ENCODE measurements at places on chromosomes 6 and 20. TPM values are rescaled to one million over a fixed set of nuclear protein-coding genes. Genes with fewer than 3 reads are reported as not detected.

The ZNF451 gene
- 173 TPM for total RNA-seq

The UNC5CL gene
- total RNA-seq: 0.37 TPM

The DYNLT2 gene
- total RNA-seq: 2.4 TPM

GRCh38 chr20:38805958-38806854 is 709 bp downstream of the PPP1R16B start:
- DNase-seq: no peak

DNA sequence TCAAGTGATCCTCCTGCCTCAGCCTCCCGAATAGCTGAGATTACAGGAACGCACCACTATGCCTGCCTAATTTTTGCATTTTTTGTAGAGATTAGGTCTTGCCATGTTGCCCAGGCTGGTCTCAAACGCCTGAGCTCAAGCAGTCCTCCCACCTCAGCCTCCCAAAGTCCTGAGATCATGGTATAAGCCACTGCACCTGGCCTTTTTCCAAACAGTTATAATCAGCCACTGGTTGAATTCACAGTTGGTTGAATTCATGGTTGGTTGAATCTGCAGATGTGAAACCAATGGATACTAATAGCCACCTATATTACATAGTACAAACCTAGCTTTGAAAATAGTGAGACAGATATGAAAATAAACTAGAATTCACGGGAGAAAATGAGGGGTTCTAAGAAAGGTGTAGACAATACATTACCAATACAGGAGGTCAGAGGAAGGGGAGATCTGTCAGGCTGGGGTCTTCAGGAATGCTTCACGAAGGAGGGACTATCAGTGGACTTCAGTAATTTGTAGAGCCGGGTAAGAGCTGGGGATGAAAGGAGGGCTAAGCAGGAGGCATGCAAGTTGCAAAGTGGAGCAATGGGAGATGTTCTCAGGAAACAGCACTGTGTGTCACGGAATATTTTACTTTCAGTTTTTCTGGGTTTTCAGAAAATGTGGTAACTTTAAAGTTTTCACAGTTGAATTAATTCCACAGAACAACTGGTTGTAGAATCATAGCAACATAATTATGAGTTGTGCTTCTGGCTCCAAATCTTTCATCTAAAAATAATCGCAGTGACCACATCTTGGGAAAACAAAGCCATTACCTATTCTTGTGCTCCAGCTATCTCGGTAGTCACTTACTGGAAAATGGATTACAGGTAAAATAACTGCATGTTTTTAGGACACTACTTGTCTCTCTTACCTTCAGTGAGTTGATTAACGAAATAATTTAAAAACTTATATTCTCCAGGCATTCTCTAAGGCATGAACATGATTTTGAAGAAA is 12.9 kb upstream of the CEP85L start:
- DNase-seq: no peak

DNA sequence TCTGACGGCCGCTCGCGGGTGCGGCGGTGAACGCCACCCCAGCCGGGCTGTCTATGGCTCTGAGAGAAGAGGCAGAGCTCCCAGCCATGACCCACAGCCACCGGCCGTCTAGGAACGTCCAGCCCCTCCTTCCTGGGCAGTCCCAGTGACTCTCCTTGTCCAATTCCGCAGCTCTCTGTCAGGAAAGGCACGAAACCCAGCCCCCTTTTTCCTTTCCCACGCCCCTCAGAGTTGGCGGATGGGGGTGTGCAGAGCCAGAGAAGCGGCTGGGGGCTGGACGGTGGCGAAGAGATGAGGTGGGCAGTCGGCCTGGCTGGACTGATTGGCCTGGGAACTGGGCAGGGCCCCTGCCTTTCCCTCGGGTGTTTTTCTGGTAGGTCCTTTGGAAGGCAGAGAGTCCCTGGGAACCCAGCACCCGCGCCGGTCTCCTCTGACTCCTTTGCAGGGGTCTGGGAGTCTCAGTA is 1.5 kb downstream of the EBF4 start:
- DNase-seq: no peak

DNA sequence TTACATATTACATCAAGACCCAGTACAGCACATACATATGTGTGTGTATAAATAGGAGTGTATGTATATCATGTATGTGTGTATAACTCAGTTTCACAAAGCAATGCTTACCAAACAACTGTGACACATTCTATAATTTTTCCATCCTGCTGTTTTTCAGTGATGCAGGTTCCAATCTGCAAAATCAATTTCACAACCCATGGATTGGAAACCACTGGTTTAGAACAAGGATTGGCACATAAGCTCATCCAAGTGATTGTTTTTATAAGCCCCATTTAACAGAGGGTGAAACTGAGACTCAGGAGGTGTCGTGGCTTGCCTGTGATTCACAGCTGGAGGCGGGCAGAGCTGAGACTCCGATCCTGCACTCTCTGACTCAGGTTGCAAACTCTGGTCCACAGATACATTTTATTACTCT is 158.2 kb downstream of the ZMYND8 start:
- no peak for DNase-seq

- DNase-seq: no peak
Observed at GRCh38 chr6:27837625-27838057, 74.6 kb downstream of the OR2B2 start.

DNA sequence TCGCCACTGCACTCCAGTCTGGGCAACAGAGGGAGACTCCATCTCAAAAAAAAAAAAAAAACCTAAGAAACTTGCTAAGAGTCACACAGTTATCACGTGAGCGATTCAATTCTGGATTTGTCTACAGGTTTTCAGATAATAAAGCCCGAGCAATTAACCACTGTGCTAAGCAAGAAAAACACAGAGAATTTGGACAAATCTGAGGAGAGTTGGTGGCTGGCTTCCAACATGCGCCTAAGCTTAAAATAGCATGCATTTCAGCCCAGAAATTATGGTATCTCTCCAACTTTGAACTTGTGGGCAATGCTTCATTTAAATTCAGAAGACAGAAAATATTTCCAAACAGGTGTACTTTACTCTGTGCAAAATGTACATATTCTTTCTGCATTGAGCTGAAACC is 232.9 kb downstream of the TSHZ2 start:
- DNase-seq: no peak

GRCh38 chr6:155452576-155452975 is 3.1 kb downstream of the NOX3 start:
- no peak for DNase-seq

DNA sequence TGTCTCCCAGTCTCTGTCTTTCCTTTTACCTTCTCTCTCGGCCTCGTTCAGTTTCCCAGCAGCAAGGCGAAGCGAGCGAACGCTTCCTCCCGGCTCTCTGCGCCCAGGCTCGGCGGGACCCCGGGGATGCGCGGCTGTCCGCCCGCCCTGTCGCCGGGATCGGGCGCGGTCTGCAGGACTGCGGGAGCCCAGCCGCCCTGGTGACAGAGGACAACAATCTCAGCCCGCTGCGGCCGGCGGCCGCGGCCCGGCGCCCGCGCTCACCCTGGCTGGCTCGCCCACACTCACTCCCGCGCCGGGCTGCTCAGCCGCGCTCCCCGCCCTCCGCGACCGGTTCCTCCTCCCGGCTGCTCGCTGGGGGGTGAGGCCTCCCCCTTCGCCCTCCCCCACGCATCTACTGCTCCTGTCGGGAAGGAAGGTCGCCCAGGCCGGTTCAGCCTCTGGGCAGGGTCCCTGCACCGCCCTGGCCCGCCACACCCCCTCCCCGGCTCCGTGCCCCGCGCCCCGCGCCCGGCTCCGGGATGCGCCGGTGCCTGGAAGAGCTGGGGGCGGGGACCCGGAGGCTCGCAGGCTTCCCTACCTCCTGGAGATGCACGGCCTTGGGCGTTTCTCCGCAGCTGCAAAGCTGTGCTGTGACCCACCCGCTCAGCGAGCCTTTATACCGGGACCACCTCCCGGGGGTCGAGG is 410 bp downstream of the SYNE1 start:
- DNase-seq: no peak

GRCh38 chr6:159988983-159989454 is 20.1 kb downstream of the IGF2R start:
- DNase-seq: no peak

GRCh38 chr6:135008072-135008940 is 46.3 kb downstream of the HBS1L start:
- no peak for DNase-seq
